Activated CD8-positive, alpha-beta T cell treated with anti-CD3 and anti-CD28 coated beads for 36 hours (primary cell): ENCODE measurements at places on chromosomes 16 and 17. TPM values are rescaled to one million over a fixed set of nuclear protein-coding genes. Genes with fewer than 3 reads are reported as not detected.

PRAC2 gene
- total RNA-seq, result not detected

NPB gene
- total RNA-seq, result not detected

DCAF7 gene
- 104 TPM for total RNA-seq

TBC1D3C gene
- not detected for total RNA-seq

WDR90 gene
- total RNA-seq, result 90.7 TPM

TMC7 gene
- not detected for total RNA-seq
